Fibroblast of skin of back (primary cell): ENCODE measurements at places on chromosomes 7 and 10.

- DNase-seq: peak; percentile 49
These were observed 152.8 kb downstream of the AMPH start for GRCh38 chr7:38478404-38478803.

DNA sequence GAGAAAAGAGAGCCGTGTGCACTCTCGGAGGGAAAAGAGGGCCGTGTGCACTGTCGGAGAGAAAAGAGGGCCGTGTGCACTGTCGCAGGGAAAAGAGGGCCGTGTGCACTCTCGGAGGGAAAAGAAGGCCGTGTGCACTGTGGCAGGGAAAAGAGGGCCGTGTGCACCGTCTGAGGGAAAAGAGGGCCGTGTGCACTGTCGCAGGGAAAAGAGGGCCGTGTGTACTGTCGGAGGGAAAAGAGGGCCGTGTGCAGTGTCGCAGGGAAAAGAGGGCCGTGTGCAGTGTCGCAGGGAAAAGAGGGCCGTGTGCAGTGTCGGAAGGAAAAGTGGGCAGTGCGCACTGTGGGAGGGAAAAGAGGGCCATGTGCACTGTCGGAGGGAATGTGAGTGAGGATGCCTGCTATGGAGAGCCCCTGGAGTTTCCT, 188.7 kb downstream of the DNAJB6 start:
- no peak for DNase-seq

GRCh38 chr10:11462071-11462470, 149.4 kb downstream of the USP6NL start:
- DNase-seq: no peak

DNA sequence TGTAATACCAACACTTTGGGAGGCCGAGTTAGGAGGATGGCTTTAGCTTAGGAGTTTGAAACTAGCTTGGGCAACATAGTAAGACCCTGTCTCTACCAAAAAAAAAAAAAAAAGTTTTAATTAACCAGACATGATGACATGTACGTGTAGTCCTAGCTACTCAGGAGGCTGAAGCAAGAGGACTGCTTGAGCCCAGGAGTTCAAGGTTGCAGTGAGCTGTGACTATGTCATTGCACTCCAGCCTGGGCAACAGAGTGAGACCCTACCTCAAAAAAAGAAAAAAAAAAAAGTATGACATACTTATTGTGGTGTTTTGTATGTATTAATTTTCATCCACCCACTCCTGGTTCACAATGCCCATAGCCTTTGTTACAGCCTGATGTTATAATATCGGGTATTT, 69.7 kb downstream of the GSAP start:
- no peak for DNase-seq
